ENCODE measurements at places on chromosomes 7 and 10. TPM values are rescaled to one million over a fixed set of nuclear protein-coding genes. Genes with fewer than 3 reads are reported as not detected.
A peak's percentile ranks its signal among the peaks of the same experiment; 100 is the strongest.

DNA sequence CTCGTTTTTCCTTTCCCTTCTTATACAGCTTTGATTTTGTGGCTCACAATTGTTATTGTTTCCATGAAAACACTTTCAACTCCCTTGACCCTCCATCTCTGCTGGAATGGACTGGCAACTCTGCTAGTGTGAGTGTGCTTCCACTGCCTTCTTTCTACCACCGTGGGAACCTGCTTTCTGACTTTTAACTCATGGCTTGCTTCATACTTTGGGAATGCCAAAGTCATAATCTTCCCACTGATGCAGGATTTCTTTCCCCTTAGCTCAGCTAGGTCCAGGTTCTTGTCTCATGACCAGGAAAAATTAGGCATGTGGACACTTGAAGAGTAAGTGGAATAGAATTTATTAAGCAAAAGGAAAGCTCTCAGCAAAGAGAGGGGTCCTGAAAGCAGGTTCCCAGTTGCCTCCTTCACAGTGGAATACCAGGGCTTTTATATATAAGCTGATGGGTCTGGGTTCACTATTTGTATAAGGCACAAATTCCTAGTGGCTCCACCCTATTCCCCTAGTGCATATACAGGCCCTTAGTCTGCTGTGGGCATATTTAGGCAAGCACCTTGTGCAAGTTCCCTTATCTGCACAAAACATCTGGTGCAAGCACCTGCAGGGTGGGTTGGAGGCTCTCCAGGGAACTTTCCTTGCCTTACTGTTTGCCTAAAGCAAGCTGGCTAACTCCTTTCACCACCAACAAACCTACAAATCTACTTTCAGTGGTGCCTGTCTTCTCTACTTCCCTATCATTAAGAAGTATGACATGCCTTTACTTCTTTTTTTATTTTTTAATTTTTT lies 119.5 kb downstream of the CFAP58 start:
- no peak for DNase-seq

DNA sequence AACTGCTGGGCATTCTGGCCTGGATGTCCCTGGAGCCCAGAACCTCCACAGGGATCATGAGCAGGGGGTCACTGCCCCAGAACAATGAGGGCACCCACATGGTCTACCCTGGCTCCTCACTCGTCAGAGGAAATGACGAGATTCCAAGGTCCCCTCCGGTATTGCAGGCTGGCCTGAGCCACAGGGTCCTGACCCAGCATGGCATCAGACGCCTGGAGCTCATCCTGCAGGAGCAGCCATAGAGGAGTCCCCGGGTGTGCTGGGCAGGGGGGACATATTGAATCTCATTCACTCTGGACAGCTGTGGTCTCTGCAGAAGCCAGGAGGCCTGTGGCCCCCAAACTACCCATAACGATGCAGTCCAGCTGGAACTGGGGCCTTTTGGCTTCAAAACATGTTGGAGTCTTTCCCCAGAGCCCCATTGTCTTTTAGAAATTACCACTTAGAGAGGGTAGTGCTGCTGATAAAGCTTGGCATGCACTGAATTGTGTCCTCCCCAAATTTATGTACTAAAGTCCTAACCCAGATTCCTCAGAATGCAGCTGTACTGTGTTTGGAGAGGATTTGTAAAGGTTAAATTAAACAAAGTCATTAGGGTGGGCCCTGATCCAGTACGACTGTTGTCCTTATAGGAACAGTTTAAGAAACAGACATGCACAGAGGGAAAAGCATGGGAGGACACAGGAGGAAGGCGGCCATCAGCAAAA lies 27.7 kb downstream of the ANXA8 start:
- DNase-seq = no peak

- no peak for DNase-seq
Measured at GRCh38 chr7:118218413-118219156, 5.9 kb upstream of the ANKRD7 start.

GRCh38 chr10:60461688-60462087 lies 72.0 kb upstream of the ANK3 start:
- DNase-seq = no peak

- no peak for DNase-seq
Measured at GRCh38 chr10:24288581-24288980, 79.6 kb downstream of the KIAA1217 start.

DNA sequence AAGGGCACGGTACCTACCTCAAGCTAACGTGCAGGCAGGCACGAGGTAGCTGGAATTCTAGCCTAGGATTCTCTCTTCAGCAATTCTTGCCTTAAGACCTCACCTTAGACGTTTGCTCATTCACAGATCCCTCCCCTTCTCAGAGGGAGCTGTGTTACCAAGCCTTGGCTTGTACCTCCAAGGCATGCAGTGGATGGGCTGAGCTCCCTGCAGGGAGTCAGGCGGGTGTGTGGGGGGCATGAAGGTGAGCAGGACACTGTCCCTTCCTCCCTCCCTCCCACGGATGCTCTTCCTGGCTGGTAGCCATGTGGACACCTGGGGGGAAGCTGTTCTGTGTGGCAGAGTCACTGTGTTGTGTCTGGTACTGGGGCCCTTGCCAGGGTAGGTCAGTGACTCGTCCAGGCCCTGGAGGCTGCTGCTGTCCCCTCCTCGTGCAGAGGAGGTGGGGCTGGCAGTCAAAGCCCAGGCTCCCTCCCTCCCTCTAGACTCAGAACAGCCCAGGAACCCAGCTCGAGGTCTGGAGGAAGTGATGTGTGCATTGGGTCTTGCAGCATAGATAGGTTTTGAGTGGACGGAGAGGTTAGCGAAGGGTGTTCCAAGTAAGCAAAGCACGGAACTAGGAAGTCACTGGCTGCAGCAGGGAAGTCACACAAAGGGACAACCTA lies 222.2 kb upstream of the SH2B2 start:
- DNase-seq = no peak

DNA sequence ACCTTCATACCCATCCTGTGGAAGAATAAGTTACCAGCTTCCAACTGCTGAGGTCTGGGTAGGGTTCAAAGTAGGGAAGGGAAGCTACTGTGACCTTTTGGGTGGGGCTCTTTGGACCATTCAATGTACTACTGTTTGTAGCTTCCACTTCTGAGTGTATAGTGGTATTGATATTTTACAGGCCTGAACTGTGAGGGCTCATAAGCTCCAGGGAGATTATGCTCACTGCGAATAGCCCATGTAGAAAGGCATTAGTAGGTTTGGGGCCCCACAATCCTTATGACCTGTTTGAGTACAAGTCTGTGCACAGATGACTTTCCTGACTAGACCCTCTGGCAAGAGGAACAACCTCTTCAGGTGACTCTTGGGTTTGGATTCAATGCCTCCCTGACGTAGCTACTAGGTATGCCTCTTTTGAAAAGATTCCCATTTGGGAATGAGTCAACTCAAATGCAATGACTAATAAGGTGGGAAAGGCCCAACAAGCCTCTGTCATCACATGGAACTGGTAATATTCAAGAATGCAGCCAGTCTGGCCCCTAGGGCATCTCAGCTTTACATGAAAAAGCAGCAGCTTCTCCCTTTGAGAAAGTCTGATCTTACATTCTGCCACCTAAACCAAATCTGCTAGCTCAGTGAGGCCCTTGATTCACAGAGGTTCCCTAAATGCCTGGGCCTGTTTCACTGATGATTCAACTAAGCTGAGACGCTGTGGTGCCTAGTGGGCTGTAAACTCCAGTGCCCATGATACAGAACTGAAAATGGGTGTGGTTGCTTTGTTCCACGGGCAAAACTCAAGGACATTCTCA lies 79.8 kb downstream of the ABI1 start:
- DNase-seq = peak; percentile 53

- peak; percentile 16 for DNase-seq
Measured at GRCh38 chr7:21767300-21767900, 178.3 kb downstream of the CDCA7L start.

GRCh38 chr10:480498-480927 lies 209.0 kb downstream of the DIP2C start:
- DNase-seq = no peak

- DNase-seq = no peak
Measured at GRCh38 chr7:37153376-37153775, 295.3 kb downstream of the ELMO1 start.

- no peak for DNase-seq
Measured at GRCh38 chr10:98308669-98309365, 40.8 kb upstream of the LOXL4 start.

GRCh38 chr7:27095897-27096767 lies at the start of gene HOXA1:
TSS of gene HOXA1 (minus strand) at chr7:27096000. CDS start at chr7:27095912, 88 bp downstream.
- peak; percentile 85 for DNase-seq

GRCh38 chr7:23334482-23335056 lies 35.4 kb downstream of the MALSU1 start:
- DNase-seq = no peak

- DNase-seq = no peak
Measured at GRCh38 chr10:88537322-88537721, 45.8 kb downstream of the RNLS start.

DNA sequence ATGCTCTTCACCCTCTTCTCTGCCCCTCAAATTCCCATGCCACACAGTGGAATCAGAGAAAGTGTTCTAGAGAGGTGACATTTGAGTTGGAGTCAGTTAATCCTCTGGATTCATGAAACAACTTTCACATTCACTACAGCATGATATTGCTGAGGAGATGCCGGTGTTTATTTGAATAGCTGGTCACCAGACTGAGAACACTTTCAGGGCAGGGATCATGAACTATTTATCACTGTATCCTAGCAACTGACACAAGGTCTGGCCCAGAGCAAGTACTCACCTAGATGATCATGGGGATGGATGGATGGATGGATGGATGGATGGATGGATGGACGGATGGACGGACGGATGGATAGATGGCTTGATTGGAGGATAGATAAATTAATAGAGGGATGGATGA lies 116.7 kb upstream of the ZMIZ1 start:
- DNase-seq = no peak

DNA sequence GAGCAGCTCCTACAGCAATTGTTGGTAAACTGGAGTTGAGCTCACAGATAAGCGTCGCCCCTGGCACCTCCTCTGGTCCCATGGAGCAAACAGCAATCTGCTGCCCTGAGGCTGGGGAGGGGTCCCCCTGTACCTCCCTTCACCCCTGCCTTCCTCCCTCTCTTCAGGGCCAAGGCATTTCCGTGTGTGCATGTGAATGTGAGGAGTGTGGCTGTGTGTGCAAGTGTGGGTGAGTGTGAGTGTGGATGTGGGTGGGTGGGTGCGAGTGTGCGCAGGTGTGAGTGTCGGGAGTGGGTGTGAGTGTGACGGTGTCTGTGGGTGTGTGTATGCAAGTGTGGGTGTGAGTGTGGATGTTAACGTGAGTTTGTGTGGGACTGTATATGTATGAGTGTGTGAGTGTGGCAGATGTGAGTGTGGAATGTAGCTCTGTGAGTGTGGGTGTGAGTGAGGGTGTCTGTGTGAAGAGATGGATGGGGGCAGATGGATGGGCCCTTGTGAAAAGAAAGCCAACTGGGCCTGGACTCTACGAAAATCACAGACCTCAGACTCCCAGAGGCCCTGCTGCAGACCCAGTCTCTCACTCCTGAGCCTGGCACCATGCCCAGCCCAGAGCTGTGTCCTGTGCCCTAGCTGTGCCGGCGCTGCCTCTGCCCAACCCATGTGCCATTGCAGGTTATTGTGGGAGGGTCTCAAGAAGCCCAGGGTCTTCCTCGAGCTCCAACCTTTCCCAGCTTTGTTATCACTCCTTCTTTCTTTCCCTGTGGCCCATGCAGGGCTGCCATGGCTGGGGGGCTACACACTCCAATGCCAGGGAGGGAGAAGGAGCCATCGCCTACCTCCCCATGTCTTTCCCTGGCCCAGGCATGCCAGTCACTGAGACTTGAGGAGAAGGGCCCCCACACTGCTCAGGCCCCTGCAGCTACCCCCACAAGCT lies 73.9 kb downstream of the GRID1 start:
- no peak for DNase-seq

DNA sequence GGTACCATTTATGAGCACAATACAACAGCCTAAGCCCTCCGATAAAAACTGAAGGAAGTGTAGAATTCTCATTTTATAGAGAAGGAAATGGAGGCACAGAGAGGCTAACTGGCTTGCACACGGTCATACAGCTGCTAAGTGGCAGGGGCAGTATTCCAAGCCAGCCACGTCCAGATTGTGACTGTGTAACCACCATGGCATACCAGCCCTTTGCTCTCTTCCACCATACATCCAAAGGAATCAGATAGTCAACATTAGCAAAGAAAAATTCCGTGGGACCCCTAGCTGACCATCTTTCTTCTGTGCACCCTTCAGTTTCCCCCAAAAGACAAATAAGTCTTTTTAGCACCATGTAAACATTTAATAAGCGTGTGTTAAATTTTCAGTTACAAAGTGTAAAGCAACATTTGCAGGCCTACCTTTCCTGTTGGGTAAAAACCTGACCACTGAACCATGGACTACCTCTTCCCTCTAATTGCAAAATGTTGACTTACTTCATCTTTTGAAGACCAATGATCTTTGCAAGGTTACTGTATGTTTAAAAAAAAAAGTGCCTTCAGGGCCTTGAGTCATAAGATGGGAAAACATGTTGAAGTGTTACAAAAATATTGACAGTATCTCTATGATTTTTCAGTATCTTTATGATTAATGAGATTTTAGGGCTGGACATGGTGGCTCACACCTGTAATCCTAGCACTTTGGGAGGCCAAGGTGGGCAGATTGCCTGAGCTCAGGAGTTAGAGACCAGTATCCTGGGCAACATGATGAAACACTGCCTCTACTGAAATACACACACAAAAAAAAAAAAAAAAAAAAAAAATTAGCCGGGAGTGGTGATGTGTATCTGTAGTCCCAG lies 24.3 kb upstream of the PDZD8 start:
- no peak for DNase-seq

- DNase-seq = no peak
Measured at GRCh38 chr7:27953361-27953760, 213.4 kb downstream of the TAX1BP1 start.

- no peak for DNase-seq
Measured at GRCh38 chr7:29039821-29040578, 81.9 kb upstream of the TRIL start.

GRCh38 chr7:116783666-116784318 lies 78.6 kb upstream of the CAPZA2 start:
- no peak for DNase-seq

- DNase-seq = no peak
Measured at GRCh38 chr10:132096863-132097478, 31.2 kb downstream of the JAKMIP3 start.

- no peak for DNase-seq
Measured at GRCh38 chr10:117162093-117163060, 24.3 kb upstream of the VAX1 start.

DNA sequence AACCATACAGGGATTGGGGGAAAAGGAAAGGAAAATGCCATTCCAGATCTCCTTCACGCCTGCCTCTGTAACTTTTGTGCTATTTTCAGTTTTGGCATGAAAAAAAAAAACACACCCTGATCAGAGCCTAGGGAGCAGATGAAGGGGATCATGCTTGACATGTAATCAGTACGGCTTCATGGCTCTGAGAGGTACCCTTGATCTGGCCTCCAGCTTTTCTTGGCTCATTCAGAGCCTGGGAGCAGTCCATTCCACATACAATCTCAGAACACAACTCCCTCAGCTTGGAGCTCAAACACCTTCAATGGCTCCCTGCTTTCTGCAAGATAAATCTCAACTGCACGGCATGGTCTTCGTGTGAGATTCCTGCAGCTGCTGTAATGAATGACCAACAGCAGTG lies 422.8 kb upstream of the ZMIZ1 start:
- no peak for DNase-seq

Gene CYP3A7
- total RNA-seq = not detected

Gene SPDYE8
- total RNA-seq = not detected

Gene HOXA10
- total RNA-seq = 0.19 TPM

Gene CYP3A4
- total RNA-seq = not detected

Gene INPP5F
- 15.0 TPM for total RNA-seq

Gene AEBP1
- total RNA-seq = 18.1 TPM

Gene CACNA2D1
- total RNA-seq = not detected

Gene ODAD2
- not detected for total RNA-seq

Gene OGDHL
- 0.67 TPM for total RNA-seq

Gene DEPP1
- total RNA-seq = 0.23 TPM

All from activated T-cell treated with anti-CD3 and anti-CD28 coated beads, Interleukin-2, amount 50 U/mL, for 72 hours (primary cell).